ENCODE measurements at places on chromosomes 6 and 20.

- DNase-seq: no peak
Measured at GRCh38 chr6:24838994-24839393, 40.3 kb upstream of the ARMH2 start.

DNA sequence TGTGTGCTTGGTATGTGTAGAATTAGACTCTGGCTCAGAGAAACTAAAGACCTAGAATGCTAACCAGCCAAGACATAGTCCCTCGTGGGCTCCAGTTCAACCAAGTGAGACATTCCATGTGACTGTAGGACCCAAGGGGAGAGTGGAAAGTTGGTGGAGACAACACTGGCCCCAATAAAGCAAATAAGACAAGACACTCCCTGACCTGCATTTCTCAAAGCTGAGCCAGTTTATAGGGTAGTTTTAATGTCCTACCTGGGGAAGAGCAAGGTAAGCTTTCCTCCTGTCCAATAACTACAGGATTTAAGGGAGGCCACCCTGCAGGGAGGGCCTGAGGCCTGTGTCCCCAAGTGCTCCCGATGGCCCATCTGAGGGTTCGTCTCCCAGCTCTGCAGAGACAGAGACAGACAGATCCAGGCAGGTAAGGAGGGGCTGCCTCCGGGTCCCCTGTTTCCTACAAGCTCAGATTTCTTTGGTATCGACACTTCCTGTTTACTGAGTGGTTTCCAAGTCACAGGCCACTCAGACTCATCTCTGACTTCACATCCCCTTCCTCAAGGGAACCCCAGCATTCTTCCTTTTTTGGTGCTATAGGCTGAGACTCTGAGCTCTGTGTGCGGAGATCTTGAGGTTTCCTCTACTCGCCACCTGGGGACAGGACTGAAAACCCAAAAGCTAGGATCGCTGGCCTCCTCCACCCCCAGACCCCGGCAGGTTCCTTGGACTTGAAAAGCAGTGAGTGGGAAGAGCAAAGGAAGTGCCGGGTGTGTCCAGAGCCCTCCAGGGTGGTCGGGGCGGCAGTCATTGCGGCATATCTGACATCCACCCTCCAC lies 92.4 kb downstream of the PRND start:
- DNase-seq: peak; percentile 82

DNA sequence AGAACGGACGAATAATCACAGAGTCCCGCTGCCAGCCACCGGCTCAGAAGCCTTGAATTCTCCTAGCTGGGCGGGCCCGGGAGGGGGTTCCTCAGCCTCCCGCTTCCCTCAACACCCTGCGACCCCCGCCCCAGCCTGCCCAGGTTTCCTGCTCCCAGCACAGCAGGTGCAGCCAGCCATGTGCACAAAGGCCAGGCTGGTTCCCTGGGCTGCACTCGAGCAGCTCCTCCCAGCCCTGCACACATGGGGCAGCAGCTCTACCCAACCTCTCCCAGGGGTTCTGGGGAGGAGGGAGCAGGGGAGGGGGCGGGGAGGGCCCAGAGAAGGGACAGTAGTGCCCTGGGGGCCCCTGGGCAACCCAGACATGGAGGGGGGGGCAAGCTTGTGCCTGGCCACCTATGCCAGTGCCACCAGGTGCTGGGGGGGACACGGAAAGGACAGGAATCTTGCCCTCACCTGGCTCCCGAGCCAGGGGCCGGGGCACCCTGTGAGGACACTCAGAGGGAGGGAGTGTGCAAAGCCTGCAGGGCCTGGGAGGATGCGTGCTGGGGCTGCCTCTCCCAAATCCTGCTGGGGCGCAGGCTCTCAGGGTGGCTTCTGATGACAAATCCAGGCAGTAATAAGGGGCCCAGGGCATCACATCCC lies 1.2 kb upstream of the NTSR1 start:
- no peak for DNase-seq

DNA sequence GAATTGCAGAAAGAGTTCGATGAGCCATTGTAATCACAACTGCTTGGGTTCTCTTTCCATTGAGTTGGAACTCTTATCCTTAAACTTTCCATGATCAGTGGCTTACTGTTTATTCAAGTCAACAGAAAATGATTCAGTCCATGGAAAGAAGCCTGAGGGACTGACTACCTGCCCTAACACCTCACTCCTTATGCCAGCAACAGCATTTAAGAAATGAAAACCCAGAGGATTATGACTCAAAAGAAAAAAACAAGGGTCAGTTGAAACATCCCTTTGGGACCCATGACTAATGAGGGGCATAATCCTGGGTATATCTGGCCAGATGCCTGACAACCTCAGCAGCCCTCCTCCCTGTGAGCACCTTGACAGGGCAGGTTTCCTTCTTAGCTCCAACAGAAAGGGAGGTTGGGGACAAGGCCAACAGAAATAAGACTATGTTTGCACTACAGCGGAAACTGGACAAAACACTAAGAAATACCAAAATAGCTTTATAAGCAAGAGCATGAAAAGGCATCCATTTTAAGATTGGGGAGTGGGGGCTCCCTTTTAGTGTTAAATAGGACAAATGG lies 106.7 kb downstream of the MAP3K5 start:
- DNase-seq: no peak

- peak; percentile 60 for DNase-seq
Measured at GRCh38 chr20:47574616-47575364, 73.1 kb downstream of the NCOA3 start.

DNA sequence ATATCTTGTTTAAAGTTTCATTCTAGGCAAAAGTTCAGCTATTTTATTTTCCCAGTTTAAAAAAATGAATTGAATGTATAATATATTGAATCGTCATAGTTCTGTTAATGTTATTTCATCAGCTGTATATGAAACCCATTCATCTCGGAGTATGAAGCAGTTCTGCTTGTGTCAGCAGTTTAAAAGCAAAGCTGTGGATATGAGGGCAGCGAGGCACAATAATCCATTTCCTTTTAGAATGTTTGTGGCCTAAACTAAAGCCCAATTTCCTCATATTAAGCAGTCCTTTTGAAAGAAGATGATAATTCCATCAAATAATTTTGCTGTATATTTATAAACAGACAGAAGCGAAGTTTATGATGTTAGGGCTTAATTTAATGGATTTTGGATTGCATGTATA lies 300.1 kb downstream of the SAMD5 start:
- DNase-seq: no peak

- DNase-seq: no peak
Measured at GRCh38 chr6:61562098-61562497, 723.9 kb downstream of the KHDRBS2 start.

DNA sequence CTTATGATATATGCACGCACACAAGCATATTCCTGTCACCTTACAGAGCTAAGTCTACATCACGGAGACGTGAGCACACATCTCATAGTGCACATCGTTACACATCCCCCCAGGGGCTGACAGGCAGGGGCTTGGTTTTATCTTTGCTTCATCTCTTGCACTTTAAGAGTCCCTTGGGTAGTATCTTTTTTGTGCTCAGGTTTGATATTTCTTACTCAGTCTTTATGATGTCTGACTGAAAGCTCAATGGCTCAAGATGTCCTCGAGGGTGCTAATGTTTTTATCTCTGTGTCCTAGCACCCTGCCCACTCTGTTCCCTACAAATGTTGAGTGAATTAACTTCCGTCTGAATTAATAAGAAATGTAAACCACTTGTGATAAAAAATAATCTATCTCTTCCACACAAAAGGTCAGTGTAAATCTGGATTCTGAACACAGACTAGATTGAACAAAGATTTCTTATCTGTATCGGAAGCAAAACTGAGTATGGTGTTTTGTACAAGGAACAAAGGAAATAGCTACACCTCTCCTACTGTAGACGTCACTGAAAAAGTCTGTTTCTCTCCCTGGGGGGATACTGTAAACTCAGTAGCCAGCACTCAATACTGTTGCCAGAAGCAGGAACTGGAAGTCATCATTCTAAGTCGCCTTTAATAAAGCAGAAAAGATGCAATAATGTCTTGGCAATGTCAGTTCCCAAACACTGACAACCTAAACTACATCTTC lies 195.1 kb downstream of the PRKN start:
- DNase-seq: no peak

GRCh38 chr6:113669606-113670005 lies 187.5 kb upstream of the MARCKS start:
- no peak for DNase-seq

- peak; percentile 20 for DNase-seq
Measured at GRCh38 chr20:61874421-61875068, 191.1 kb downstream of the TAF4 start.

DNA sequence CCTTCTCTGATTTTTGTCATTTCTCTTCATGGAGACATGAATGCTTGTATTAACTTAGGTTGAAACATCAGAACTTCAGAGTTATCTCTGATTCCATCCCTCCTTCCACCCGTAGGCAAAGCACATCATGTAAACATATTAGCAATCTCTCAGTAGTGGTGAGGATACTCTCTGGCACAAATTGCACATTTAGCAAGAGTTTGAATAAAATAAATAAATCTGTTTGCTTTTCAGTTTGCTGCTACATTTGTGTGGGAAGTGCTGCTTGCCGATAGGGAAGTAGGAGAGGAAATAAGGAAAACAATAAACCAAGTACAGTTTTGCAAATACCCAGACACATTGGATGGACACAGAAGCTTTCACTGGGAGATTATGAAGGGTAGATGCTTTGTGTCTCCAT lies 359.0 kb downstream of the BCKDHB start:
- no peak for DNase-seq

GRCh38 chr6:37239526-37239925 lies 18.0 kb upstream of the TBC1D22B start:
- no peak for DNase-seq

DNA sequence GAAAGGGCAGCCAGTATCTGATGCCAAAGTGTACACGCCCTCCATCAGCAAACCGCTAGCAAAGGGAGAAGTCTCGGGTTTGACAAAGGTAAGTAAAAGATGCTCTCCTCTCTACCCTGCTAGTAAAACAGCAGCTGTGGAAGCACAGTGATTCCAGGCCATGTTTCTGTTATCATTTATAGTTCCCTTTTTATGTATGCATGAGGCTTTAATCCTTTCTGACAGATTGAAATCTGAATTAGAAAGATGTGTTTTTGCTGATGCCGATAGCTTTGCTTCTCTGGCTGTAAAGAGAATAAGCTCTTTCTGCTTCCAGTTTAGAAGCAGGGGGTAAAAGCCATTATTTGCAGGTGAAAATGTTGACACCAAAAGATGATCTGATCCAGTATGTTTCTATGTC lies 392.4 kb upstream of the SOX4 start:
- no peak for DNase-seq

DNA sequence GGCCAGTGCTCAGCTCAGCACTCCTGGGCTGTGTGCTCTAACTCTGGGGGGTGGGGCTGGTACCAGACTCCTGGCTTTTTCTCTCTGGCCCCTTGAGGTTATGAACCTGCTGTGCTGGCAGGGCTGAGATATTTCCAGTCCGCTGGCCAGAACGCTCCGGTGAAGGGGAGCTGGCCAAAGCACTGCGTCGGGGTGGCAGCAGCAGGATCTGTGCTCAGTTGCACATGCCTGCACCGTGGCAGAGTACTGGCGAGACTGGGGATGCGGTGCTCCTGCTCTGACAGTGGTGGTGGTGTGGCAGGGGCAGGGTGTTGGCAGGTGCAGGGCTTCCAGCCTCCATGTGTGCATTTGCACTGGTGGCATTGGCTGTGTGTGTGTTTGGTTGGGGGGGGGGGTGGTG lies 374.4 kb downstream of the PHF3 start:
- no peak for DNase-seq

DNA sequence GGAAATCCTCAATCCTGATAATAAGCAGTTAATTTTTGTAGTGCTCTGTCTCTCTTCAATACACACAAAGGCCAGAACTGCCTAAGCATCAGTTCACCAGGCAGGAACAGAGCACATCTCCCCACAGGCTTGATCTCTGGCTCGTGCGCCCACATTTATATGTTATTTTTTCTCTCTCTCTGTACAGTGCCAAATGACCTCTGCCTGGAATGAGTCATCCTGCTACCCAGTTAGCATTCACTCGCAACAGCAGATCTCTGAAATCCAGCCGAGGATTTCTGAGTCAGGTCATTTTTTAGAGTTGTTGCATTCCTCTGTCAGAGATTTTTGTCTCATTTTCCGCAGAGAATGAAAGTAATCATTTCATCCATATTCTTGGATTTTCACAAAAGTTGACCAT lies 107.1 kb downstream of the COL12A1 start:
- no peak for DNase-seq

DNA sequence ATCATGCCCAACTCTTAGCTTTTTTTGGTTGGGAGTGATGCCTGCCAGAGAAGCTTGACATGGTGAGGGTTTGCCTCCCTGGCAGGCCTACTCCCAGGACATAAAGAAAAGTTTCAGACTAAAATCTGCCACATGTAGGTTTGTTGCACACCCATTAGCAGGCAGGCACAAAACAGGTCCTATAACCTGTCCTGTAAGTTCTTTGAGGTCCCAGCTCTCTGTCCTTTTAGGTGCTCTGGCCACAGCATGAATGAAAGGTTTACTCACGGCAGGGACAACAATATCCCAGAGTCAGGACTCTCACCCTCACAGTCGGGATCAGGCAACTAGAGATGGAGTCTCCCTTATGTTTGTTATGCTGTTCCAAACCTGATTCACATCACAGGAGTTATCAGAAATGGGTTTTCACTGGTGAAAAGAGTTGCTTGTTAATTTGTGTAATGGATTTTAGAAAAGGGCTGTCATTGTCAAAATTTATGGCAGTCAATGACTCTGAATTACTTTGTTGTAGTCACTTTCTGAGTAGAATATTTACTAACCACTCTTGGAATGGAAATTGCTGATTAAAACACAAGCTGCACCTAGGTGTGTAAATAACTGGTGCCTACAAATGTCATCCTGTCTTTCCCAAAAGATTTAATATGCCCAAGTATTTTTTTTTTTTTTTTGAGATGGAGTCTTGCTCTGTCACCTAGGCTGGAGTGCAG lies 5.8 kb upstream of the SRPK1 start:
- no peak for DNase-seq

DNA sequence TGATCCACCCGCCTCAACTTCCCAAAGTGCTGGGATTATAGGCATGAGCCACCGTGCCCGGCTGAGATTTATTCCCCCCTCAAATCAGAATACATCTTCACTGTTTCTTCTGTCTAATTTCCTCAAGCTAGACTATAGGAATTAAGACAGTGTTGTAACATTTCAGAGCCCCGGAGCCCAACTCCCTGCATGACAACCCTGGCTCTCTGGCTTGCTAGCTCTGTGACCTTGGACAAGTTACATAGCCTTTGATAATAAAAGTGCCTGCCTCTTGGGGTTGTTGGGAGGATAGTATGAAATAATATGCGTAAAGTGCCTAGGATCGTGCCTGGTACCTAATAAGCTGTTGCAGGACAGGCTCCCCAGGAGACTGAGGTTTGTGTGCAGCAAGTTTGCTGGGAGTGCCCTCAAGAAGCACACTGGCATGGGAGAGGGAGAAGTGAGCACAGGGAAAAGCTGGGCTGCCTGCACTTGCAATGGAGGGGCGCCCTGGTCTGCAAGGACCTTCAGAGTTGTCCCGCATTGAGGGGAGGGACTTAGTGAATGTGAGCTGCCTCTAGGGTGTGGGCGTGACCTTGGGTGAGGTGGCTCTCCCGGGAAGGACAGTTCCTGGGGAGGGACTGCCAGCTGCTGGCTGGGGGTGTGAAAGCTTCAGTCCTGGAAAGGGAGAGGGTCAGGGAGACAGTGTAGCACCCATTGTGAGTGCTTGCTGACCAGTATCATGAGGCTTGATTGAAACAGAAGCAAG lies 43.4 kb downstream of the TAF8 start:
- DNase-seq: no peak

- no peak for DNase-seq
Measured at GRCh38 chr6:104540743-104541142, 319.0 kb downstream of the HACE1 start.

All from hematopoietic multipotent progenitor cell treated with erythropoietin and hydrocortisone succinate and interleukin-3 and kit ligand, for 4 days (in vitro differentiated cells).